Mucosa of gallbladder (tissue), 1 donor: ENCODE measurements at places on chromosomes 4 and X. TPM values are rescaled to one million over a fixed set of nuclear protein-coding genes. Genes with fewer than 3 reads are reported as not detected.
A peak's percentile ranks its signal among the peaks of the same experiment; 100 is the strongest.

The ANOS1 gene
- total RNA-seq, result 2.9 TPM

The PNCK gene
- 28.3 TPM for total RNA-seq

GRCh38 chr4:8283161-8283560 is 13.6 kb downstream of the HTRA3 start:
- DNase-seq, result no peak

DNA sequence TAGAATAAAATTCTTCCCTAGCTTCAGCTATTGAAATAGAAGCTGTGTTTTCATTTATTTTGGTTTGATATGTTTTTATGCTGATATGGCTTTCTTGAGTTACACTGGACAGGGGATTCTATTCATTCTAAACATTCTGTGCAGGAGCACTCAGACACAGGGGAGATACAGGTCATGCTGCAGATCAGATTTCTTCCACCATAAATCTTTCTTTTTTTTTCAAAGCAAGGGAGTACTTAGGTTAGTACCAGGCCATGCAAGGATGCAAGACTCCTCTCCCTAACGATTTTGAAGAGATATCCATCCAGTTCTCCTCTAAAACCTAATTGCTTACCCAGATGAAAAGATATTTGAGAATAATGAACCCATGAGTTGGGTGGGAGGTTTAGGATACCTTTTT is 21.4 kb downstream of the ETDC start:
- DNase-seq, result no peak

- DNase-seq, result no peak
Observed at GRCh38 chr4:71211748-71212147, 127.1 kb upstream of the SLC4A4 start.

- DNase-seq, result no peak
Observed at GRCh38 chr4:154164931-154165839, 326.4 kb downstream of the DCHS2 start.

DNA sequence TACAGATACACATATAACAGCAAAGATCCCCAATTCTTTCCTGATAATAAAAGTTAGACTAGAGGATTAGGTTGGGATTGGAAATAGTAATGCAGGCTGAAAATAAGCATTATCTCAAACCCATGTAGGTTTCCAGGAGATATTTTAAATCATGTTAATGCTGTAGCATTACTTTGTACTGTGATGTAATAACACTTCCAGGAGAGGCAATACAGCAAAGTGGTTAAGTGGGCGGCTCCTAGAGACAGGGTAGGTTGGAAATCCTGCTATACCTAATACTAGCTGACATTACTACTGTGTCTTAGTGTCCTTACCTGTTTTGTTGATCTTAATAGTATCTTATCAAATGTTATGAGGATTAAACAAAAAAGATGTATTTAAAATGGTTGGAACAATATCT is 9.6 kb downstream of the PAICS start:
- no peak for DNase-seq

The MAGEB5 gene
- total RNA-seq, result not detected

- DNase-seq, result no peak
Observed at GRCh38 chrX:70176938-70177533, at the start of gene DGAT2L6. TSS of gene DGAT2L6 (plus strand) at chrX:70177483. CDS start at chrX:70177583, 100 bp downstream.

GRCh38 chrX:43813898-43814297 is 68.4 kb downstream of the MAOB start:
- DNase-seq, result peak; percentile 10

The STK32B gene
- 4.1 TPM for total RNA-seq

The CACNA1F gene
- 0.20 TPM for total RNA-seq

The ARMCX4 gene
- total RNA-seq, result 12.7 TPM

The AMER1 gene
- total RNA-seq, result 6.0 TPM

The H2BW2 gene
- total RNA-seq, result 0.17 TPM

- DNase-seq, result no peak
Observed at GRCh38 chr4:106978046-106978774, 57.9 kb downstream of the DKK2 start.

DNA sequence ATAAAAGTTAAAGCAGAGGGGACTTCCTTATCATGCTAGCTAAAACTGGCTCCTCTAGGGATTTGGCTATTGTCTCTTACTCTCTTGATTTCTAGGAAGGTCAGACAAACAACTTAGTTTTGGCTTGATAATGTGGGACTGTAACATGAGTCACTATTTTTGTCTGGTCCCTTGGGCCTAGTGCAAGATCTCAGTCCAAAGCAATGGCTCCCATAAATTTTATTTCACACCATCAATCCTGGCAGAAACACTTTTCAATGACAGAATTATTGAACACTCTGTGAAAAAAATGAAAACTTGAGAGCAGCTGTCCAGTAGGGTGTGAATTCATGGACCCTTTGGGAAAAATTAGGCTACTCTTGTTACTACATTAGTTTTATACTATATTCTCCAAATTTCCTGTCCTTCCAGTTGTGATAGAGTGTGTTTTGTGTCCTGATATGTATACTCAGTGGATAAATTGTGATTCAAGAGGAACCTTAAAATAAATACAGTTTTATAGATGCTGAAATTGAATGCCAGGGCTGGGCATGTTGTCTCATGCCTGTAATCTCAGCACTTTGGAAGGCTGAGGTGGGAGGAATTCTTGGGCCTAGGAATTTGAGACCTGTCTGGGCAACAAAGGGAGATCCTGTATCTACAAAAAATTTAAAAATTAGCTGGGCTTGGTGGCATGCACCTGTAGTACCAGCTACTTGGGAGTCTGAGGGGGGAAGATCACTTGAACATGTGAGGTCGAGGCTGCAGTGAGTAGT is 10.8 kb upstream of the SNCA start:
- DNase-seq, result no peak

- no peak for DNase-seq
Observed at GRCh38 chr4:23654791-23655190, 235.1 kb downstream of the PPARGC1A start.

The XAGE2 gene
- not detected for total RNA-seq

- no peak for DNase-seq
Observed at GRCh38 chr4:105145156-105145902, 1.3 kb upstream of the TET2 start.

- no peak for DNase-seq
Observed at GRCh38 chr4:25694466-25694865, 38.8 kb downstream of the SLC34A2 start.

The GUCY2F gene
- not detected for total RNA-seq

The DUSP21 gene
- total RNA-seq, result not detected

- DNase-seq, result no peak
Observed at GRCh38 chrX:7432901-7433300, 284.9 kb upstream of the PUDP start.

GRCh38 chrX:71514367-71515037 is 18.4 kb upstream of the OGT start:
- DNase-seq, result no peak

DNA sequence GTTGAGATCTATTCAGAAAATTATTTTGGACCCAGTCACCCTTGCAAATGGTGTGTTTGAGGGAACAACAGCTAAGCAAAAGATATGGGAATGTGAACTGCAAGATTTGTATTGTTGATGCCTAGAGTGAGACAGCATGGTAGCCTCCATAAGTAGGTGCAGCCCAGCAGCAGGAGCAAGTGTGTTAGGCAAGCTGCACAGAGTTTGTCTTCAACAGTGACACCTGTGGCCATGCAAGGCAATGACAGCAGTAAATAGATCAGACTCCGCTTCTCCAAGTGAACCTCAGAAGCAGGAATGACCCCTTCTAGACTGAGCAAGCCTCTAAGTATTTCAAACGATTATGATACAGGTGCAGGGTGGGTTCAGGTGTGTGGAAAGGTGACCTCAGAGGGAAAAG is 133.4 kb upstream of the MSX1 start:
- DNase-seq, result no peak

GRCh38 chrX:133988010-133988409 is 2.6 kb upstream of the GPC3 start:
- no peak for DNase-seq

DNA sequence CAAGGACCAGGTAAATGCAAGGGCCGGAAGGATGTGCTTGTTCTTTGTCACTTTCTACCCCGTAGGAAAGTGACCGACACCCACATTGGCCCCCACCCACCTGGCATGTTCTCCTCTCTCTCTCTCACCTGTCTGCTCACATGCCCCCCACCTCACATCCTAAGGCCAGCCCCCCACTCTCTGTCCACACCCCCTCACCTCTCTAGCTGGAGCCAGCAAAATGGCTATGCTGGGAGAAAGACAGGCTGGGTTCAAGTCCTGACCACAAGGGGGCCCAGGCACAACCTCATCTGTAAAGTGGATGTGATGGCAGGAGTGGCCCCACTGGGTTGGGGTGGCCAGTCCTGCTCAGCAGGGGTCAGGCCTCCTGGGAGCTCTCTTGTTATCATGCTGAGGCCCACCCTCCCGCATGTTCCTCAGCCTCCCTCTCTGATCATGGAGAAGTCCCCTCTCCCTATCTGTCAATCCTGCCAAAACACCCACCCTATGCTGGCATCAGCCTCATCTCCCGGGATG is 1.7 kb upstream of the PPP2R2C start:
- DNase-seq, result no peak

DNA sequence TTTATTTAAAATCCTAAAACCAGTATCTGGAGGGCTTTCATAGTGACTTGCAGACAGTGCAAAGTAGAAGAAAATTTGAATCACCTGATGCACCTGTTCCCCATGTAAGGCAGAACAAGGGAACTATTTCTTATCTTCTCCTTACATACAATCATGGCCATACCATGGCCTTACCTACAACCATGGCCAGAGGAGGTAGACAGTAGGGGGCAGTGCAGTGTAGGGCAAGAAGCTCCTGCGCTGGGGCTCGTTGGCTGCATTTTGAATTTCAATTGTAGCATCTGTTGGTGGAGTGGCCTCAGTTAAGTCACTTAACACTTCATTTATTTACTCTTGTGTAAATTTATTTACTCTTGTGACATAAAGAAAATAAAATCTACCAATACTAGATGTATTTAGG is 33.0 kb downstream of the GALNTL6 start:
- peak; percentile 37 for DNase-seq

DNA sequence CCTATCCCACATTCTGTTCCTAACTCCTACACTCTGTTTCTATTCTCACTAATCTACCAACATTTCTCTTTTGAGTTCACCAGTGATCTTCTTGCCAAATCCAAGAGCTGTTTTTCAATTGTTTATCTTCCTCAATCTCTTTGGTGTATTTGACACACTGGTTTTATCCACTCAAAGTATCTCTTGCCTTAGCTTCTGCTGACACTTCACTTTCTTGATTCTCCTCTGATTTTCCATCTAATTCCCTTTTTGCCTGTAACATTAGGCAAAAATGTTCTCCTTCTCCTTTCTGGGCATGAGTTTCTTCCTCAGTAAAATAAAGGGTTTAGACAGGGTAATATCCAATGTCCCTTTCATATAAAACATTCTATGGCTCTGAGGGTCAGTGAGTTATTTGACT is 26.2 kb downstream of the GRIA3 start:
- DNase-seq, result no peak

- DNase-seq, result no peak
Observed at GRCh38 chr4:128630871-128631270, 178.6 kb upstream of the JADE1 start.

- no peak for DNase-seq
Observed at GRCh38 chr4:178205826-178206225, 763.6 kb upstream of the AGA start.

DNA sequence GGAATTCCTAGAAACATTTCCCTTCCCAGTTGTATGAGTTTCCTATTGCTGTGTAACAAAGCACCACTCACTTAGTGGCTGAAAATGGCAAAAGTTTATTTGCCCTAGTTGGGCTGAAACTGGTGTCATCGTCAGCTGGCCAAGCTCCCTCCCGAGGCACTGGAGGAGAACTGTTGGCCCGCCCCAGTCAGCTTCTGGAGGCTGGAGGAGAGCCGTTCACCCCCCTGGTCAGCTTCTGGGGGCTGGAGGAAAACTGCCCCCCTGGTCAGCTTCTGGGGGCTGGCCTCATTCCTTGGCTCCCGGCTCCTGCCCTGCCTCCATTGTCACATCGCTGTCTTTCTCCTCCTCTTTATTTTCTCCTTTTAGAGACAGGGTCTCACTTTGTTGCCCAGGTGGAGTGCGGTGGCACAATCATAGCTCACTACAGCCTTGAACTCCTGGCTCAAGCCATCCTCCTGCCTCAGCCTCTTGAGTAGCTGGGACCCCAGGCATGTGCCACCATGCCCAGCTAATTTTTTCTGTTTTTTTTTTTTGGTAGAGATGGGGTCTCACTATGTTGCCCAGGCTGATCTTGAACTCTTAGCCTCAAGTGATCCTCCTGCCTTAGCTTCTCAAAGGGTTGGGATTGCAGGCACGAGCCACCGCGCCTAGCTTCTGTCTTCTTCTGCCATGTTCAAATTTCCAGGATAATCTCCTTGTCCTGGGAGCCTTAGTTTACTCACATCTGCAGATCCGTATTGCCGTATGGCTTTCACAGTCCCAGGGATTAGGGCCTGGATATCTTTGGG is 3.2 kb downstream of the RGS12 start:
- no peak for DNase-seq

The UBE2A gene
- 49.5 TPM for total RNA-seq

The MCF2 gene
- 3.3 TPM for total RNA-seq

The MAGEA3 gene
- not detected for total RNA-seq

The BMP3 gene
- 0.32 TPM for total RNA-seq

DNA sequence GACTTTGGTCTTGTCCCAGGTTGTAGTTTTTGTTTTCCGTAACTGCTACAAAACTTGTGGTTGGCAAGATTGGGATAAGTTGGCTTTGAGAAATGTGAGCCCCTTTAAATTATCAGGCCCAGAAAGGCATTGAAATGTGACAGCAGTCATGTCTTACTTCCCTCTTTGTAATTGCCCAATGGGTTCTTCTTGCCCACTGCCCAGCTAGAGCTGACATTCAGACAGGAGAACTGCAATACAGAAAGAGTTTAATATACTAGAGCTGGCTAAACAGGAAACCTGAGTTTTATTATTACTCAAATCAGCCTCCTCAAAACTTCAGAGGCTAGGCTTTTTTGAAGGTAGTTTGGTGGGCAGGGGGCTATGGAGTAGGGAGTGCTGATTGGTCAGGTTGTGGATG is 288.3 kb downstream of the ZNF674 start:
- no peak for DNase-seq

DNA sequence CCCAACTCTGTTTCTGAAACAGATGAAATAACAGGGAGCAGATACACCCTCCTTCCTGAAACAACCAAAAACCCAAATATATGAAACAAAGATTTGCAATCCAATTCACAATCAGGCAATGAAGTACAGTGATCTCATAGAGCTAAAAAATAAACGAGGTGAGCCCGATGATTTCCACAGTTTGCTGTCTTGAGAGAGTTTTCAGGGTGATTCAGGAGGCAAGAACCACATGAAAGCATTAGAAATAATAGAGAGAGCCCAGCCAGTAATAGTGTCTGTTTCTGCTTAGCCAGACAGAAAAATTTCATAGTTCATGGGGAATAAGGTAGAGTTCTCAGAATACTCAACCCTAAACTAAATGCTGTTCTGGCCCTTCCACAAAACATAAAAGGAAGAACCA is 296.2 kb downstream of the PDHA2 start:
- no peak for DNase-seq
